ENCODE measurements at places on chromosomes 6 and 20.

DNA sequence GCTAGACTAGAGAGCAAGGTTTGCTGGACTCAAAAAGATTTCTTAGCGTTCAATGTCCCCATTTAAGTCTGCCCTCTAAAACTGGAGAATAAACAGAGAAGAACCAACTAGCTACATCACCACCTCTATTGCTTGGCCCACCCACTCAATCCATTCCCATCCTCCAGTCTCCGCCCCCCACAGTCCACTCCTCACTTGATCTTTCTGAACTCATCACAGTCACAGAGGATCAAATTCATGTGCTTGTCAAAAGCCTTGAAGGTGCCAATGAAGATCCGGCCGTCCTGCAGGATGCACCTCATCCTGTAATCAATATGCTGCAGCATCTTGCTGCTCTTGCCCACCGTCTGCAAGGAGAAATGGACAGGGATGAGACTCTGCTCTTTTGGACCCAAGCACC lies 3.2 kb downstream of the SNRPB start:
- DNase-seq = no peak

DNA sequence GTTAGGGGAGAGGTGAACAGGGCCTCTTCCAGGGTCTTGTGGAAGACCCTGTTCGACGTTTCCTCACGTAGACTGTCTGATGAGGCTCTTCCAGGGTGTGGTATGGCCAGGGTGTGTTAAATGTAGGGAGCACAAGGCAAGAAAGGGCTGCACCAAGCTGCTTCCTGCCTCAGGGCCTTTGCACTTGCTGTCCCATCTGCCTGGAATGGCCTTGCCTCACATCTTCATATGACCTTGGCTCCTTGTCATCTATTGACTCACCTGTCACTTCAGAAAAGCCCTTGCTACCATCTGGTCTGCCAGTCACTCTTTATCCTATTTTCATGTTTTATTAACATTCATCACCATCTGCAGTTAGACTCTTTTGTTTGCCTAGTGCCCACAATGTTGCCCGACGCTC lies 31.0 kb downstream of the E2F3 start:
- no peak for DNase-seq

DNA sequence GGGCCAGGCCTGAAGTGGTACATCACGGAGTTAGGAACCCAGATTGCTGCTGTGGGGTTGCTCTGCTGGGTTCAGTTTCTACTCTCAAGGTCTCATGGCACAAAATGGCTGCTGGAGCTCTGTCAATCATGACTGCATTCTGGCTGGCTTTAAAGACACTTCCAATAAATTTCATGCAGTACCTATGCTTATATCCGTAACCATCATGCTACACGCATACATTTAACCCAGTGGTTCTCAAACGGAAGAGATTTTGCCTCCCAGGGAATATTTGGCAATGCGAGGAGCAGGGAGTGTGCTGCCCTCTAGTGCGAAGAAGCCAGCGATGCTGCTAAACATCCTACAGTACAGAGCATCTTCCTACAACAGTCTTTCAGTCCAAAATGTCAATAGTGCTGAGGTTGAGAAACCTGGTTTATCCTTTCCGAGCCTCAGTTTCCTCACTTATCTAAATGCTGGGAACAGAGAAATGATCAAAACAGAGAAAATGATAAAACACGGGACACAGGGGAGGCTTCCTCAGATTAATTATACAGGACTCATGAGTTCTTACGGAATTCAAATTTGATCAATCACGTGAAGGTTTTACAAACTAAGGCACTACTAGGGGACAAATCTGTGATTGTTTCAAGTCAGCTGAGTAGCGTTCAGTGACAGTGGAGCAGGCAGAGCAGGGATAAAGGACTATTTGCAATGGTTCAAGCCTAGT lies 9.6 kb upstream of the SLC2A10 start:
- no peak for DNase-seq

DNA sequence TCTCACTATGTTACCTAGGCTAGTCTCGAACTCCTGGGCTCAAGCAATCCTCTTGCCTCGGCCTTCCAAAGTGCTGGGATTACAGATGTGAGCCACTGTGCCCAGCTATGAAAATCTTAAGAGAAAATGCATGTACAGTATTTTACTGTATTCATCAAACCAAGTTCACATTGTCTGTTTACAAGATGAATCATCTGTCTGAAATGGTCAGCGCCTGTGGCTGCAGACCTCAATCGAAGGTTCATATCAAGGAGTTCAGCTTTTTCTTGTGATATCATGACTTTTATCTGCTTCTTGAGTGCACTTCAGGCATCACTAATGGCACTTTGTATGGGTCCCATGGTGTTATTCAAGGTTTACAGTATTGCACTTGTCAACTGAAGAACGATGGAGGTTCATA lies 155.1 kb downstream of the SLC16A10 start:
- DNase-seq = no peak

Data from nephron progenitor cell (in vitro differentiated cells).